Left kidney (tissue), 8 donors: ENCODE measurements at places on chromosomes 16 and 17.

DNA sequence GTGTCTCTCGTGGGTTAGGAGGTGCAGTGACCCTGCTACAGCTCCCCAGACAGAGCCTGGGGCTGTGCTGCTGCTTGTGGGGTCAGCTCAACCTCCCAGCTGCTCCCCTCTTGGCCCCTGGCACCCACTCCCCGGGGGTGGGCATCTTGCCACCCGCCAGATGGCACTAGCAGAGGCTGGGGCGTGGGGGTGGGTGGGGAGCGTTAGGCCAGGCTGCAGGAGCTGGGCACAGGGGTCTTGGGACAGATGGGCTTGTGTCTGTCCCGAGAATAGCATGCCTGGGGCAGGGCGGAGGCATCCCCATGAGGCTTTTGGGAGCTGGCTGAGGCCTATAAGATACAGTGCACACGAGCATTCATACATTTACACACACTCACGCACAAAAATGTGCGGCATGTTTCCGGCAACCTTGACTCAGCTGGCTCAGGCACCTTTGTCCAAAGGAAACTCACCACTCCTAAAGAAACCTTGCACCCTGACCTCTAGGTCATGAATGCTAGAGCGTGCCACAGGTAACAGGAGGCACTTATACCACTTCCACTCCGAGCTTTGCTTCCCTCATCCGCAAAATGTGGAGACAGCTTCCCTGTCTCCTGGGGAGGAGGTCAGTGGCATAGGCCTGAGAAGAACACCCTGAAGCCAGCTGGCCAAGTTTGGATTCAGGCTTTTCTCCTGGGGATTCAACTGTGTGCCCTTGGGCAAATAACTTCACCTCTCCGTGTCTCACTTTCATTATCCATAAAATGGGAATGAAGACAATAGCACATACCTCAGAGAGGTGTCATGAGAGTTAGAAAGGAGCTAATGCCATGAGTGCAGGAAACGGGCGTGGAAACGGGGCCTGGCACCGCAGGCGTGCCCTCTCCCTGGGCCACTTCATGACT is 78.9 kb upstream of the LHX1 start:
- DNase-seq: no peak

DNA sequence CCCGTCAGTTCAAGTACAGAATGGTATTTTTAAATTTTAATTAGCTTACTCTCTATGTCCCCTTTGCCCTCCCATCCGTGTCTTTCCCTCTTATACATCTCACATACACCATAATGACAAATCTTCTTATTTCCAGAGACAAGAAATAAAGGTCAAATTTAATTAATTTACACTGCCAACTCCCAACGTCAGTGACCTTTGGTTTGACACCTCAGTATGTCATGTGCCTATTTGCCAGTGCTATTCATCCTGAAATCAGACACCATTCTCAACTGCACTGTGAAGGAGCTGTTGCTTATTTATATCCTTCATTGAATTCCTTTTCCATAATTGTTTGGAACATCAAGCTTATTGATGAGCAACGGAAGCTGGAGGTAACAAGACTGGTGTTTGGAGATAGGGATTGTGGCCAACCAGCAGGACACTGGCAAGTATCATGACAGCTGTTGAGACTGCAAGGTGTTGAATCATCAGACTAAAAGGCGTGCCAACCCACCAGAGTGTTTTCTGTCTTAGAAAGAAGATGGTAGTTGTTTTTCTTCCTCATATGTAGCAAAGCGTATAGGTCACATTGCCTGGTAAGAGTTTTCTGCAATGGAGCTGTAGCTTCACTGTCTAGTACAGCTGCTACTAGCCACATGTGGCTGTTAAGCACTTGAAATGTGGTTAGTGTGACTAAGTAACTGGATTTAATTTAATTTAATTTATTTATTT is 12.5 kb downstream of the CALCOCO2 start:
- DNase-seq: no peak

DNA sequence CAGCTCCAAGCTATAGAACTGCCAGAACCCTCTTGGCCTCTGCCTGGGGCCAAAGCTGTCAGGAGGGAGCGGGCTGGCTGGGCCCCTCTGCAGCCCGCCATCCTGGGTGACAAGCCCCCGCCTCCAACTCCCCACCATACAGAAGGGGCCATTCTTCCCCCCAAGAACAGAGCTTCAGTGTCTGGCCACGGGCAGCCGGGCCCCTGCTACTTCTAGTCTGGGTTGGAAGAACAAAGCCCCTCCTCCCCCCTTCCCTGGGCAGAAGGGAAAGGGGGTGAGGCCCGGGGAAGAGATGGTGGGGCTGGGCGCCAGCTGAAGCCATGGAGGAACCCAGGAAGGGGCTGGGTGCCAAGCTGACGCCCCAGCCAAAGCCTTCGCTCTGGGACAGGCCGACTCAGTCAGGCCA is 9.0 kb downstream of the NAT9 start:
- no peak for DNase-seq

DNA sequence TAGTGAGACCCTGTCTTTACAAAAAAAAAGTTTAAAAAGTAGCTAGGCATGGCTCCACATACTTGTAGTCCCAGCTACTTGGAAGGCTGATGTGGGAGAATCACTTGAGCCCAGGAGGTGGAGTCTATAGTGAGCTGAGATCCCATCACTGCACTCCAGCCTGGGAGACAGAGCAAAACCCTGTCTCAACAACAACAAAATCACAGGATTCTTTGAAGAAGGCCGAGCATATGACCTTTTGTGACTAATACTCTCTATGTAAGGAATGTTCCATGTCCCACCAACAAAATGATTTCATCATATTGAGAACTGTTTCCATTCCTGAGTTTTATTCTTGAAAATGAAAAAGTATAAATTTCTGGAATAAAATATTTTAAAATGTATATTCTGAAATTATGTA is 58.9 kb upstream of the EFCAB3 start:
- DNase-seq: no peak

DNA sequence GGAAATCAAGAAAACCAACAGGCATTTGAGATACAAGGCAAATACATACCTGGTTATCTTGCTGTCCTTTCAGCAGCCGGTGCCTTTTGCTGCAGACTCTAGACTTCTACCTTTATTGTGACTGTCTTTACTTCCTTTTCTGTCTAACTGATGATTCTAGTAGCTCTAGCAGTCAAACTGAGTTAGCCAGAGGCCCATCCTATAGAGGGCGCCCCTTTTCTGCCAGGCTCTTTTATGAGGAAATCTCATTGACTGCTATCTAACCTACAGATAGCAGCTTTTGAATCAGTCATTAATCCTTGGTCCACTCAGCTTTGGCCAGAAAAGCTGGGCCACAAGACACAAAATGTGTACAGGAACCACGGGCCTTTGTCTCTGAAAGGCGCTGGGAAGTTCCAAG is 87.5 kb upstream of the WSB1 start:
- no peak for DNase-seq

GRCh38 chr17:47929218-47930000 is 12.0 kb upstream of the PNPO start:
- no peak for DNase-seq

DNA sequence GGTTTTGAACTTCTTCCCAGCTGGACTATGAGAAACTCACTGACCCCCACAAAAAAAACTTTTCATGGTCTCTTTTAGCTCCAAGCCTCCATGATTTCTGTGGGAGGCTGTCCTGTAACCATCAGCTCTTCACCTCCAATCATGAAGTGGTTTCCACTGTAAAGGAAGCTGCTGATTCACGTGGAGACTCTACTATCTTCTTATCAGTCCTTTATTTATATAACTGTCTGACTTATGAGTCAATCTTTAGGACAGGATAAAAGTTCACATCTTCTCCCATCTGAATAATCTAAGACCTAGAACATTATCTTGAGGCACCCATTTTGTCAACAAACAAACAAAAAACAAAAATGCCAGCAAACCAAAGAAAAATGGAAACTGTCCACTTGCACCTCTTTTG is 409.9 kb downstream of the SLC39A11 start:
- no peak for DNase-seq

DNA sequence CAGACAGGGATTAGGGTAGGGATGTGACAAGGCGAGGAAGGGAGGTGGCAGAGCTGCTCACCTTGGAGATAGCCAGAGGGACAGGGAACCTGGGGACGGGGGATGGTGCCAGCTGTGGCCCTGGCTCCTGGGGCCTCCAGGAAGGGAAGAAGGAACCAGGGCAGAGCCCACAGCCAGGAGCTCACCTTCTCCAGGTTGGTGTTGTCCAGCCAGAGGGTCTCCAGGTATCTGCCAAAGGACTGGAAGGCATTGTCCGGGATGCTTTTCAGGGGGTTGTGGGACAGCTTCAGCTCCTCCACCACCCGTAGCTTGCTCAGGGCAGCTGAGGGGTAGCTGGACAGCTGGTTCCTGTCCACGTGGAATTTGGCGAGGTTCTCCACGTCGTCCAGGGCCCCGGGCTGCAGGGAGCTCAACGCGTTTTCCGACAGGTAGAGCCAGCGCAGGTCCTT is 801 bp downstream of the CHAD start:
- DNase-seq: no peak

- DNase-seq: no peak
Measured at GRCh38 chr16:4749700-4750257, 15.4 kb downstream of the DNAAF8 start.

DNA sequence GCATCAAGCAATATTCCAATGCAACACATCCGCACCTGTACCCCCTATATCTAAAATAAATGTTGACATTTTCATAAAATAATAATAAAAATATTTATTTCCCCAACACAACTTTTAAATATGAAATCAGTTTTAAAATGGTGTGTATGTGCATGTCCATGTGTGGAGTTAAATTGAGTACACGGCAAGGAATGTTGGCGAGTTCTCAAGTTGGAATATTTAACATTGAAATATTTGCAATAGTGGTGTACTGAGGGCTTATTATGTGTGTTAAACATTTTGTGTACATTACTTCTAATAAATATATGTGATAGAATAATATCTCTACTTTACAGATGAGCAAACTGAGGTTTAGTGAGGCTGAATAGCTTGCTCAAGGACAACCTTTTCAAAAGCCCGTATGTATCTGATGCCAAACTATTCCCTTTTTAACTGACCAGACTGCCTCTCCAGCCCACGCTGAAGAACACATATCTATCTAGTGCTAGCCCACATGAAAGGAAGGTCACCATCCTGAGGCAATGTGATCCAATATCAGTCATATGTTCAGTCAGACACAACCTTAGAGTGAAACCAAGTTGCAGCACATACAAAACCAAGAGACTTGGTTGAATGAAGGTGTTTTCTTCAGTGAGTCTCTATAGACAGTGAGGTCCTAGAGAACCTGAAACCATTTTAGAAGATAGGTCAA is 192.2 kb upstream of the CDH11 start:
- DNase-seq: no peak

DNA sequence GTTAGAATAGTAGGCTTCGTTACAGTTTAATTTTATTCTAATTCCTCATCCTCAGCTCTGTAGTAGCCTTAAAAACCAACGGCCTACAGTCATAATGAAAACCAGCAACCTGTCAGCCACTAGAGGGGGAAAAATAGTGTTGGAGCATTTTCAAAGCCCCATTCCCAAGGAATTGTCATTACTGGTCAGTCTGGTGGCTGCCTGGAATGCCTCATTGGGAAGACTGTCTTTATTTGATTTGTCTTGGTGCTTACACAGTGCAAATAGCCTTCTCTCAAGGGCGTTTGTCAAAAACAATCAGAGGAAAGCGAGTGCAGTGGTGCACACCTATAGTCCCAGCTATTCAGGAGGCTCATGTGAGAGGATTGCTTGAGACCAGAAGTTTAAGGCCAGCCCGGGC is 4.7 kb downstream of the LPCAT2 start:
- no peak for DNase-seq

GRCh38 chr17:8611137-8611536 is 19.4 kb downstream of the MYH10 start:
- no peak for DNase-seq
